ENCODE measurements at places on chromosomes 7 and 10.

GRCh38 chr7:13336227-13336626 lies 648.8 kb downstream of the ARL4A start:
- DNase-seq: no peak

GRCh38 chr10:56605051-56605450 lies 244.0 kb upstream of the ZWINT start:
- no peak for DNase-seq

- DNase-seq: no peak
Observed at GRCh38 chr7:35738889-35739288, 44.0 kb upstream of the HERPUD2 start.

GRCh38 chr7:104985259-104985617 lies 28.8 kb upstream of the KMT2E start:
- DNase-seq: no peak

DNA sequence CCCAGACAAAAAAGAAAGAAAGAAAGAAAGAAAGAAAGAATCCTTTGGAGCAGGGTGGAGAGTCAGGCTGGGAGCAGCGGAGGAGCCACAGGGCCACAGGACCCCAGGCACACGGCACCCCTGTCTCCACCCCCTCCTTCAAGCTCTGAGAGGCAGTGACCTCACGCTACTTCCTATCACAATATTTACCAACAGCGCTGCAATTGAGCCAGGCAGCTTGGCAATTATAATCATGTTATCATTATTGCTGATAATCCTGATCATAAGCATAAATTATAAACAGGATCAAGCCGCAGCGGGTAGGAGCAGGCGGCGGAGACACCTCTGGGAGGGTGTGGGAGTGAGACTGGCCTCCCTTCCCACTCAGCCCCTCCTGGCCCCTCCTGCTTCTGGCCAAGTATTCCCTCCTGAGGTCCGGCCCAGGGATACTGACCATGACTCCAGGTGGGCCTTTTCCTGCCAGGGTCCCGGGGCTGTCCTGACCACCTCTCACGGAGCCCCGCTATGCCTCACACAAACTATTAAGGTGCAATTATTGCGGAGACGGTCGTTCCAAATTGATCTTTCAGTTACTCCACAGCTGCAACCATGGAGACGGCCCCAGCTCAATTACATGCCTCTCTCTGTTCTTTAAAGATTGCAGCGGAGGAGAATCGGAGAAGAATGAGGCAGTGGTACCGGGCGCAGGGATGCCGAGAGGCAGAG lies 10.0 kb upstream of the GTF2IRD1 start:
- DNase-seq: no peak

GRCh38 chr7:157584420-157584819 lies 247.6 kb downstream of the DNAJB6 start:
- DNase-seq: no peak

GRCh38 chr7:123754271-123754871 lies 5.6 kb upstream of the WASL start:
- DNase-seq: no peak

DNA sequence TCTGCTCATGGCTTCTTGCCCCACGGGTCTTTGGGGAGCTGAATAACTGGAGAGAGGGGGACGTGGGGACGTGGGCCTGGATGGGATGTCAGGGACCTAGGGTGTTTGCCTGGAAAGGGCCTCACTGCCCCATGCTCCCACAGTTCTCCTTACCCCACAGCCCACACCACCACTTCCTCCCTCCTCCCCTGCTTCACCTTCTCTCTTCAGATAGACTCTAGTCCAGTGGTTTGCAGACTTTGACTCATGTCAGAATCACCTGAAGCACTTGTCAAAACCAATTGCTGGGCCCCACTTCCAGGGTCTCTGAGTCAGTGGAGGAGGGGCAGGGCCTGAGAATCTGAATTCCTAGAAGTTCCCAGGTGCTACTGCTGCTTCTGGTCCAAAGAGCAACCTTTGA lies 327.4 kb downstream of the RPS24 start:
- DNase-seq: no peak

GRCh38 chr10:77716458-77717317 lies 79.1 kb upstream of the KCNMA1 start:
- no peak for DNase-seq

DNA sequence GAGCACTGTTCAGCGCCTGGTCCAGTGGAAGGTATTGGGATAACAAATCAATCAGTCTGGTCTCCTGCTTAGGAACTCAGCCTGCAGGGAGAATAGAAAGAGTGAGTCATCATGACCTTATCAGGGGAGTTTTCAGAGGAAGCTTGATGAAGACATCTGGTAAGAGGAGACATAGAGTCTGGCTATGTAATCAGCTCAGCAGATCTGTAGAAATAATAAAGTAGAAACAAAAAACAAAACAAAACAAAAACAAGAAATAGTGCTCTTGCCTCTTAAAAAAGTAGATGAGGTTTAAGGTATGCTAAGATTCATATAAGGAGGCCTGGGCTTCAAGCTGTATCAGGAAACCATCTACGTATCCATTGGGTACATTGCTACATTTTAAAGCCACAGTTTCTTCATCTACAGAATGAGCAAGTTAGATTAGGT lies 14.4 kb downstream of the TAS2R41 start:
- no peak for DNase-seq

GRCh38 chr7:17939211-17939605 lies 1.1 kb downstream of the SNX13 start:
- no peak for DNase-seq

DNA sequence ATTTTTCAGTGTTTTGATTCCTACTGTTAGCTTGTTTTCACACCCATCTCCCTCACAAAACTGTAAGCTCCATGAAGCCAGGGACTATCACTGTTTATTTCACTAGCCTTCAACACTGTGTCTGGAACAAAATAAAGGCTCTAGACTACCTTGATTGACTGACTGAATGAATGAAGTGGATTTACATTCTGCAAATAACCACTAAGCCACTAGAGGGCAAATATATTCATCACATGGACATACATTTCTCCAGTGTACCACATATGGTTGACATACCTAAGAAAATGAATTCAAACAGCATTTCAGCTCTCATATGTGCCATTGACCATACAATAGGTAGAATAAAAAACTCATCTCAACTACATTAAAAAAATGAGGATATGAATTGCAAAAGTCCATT lies 185.9 kb downstream of the RAB11FIP2 start:
- no peak for DNase-seq

GRCh38 chr10:43193496-43194080 lies 55.3 kb downstream of the CSGALNACT2 start:
- DNase-seq: no peak

DNA sequence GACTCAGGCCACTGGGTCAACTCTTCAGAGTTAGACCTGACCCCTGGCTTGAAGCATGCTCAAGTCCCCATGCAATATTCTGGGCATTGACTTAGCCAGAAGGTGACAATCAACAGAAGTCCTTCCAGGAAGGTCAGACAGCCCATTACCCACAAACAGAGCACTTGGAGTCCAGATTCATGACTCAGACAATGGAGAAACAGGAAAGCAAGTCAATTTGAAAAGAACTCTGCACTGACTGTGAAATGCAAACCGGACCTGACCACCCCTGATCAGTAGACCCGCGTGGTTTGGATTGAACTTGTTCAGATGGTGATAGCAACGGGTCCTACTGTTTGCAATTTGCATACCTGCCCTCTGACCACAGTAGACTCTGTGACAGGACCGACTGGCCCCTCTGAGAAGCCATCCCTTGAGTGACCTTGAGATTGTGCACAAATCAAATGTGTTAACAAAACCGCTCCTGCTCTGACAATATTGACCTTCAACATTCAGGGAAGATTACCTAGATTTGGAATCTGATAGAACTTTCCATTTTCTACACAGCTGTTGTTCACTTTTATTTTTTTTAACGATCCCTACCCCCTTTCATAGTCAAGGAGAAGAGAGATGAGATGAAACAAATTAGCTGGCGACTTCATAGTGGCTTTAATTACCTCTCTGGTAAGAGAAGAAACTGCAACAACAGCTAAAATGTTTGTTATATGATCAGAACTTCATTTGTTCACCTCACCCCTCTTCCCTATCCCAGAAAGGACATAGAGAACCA lies 138.7 kb downstream of the NRP1 start:
- DNase-seq: no peak

- DNase-seq: no peak
Observed at GRCh38 chr10:113320211-113320610, 232.6 kb upstream of the HABP2 start.

- DNase-seq: no peak
Observed at GRCh38 chr7:8594115-8594514, 160.7 kb downstream of the NXPH1 start.

GRCh38 chr7:143381427-143382125 lies 431 bp downstream of the ZYX start:
- peak; percentile 32 for DNase-seq

Data from activated T-cell treated with anti-CD3 and anti-CD28 coated beads, Interleukin-2, amount 50 U/mL, for 48 hours (primary cell).